ENCODE measurements at places on chromosomes 6 and 20. TPM values are rescaled to one million over a fixed set of nuclear protein-coding genes. Genes with fewer than 3 reads are reported as not detected.

ELMO2 gene
- total RNA-seq, result 39.7 TPM

VIP gene
- not detected for total RNA-seq

ABHD16B gene
- not detected for total RNA-seq

FERMT1 gene
- total RNA-seq, result 17.8 TPM

SCUBE3 gene
- total RNA-seq, result 1.0 TPM

NINL gene
- 30.0 TPM for total RNA-seq

DNA sequence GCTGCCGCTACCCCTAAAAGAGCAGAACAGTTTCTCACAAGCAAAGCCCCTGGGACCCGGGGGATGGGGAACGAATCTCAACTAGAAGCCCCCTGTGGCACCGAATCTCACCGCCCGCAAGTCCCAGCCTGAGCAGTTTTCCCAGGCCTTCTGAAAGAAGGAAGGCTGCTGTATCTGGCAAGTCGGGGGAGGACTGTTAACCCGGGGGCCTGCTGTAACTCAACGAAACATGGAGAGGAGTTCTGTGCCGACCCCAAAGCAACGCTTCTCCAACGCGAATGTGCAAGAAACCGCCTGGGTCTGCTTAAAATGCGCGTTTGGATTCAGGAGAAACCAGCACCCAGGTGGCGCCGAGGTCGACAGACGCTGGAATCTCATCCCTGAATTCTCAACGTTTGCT lies 34.2 kb downstream of the DLL1 start:
- no peak overlapping the region for H3K27ac ChIP-seq
- no peaks in the 10 kb centered on the region for H3K36me3 ChIP-seq
- no peak overlapping the region for H3K4me3 ChIP-seq

- peaks cover 4% of the 10 kb centered on the region for H3K27me3 ChIP-seq
- no peaks in the 10 kb centered on the region for H3K36me3 ChIP-seq
- H3K27ac ChIP-seq, result no peak overlapping the region
- peaks cover 2% of the 10 kb centered on the region for H3K4me1 ChIP-seq
- DNase-seq, result no peak
These were observed 36.9 kb upstream of the BLCAP start for GRCh38 chr20:37564388-37565133.

DNA sequence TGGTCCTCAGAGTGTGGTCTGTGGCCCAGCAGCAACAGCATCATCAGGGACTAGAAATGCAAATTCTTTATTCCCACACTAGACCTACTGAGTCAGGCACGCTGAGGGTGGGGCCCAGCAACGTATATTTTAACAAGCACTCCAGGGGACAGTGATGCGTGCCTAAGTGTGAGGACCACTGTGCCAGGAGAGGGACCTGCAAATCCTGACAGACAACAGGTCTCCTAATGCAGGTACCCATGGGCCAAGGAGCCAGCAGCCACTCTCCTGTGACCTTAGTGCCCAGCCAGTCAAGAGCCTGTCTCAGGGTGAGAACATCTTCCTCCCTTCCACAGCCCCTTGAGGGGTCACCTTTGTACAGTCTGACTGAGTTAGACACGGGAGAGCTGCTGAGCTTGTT lies 8.0 kb upstream of the MYLK2 start:
- no peak for DNase-seq
- H3K36me3 ChIP-seq, result no peaks in the 10 kb centered on the region
- H3K4me1 ChIP-seq, result peaks cover 8% of the 10 kb centered on the region
- H3K4me3 ChIP-seq, result no peak overlapping the region
- no peak overlapping the region for H3K27ac ChIP-seq

DNA sequence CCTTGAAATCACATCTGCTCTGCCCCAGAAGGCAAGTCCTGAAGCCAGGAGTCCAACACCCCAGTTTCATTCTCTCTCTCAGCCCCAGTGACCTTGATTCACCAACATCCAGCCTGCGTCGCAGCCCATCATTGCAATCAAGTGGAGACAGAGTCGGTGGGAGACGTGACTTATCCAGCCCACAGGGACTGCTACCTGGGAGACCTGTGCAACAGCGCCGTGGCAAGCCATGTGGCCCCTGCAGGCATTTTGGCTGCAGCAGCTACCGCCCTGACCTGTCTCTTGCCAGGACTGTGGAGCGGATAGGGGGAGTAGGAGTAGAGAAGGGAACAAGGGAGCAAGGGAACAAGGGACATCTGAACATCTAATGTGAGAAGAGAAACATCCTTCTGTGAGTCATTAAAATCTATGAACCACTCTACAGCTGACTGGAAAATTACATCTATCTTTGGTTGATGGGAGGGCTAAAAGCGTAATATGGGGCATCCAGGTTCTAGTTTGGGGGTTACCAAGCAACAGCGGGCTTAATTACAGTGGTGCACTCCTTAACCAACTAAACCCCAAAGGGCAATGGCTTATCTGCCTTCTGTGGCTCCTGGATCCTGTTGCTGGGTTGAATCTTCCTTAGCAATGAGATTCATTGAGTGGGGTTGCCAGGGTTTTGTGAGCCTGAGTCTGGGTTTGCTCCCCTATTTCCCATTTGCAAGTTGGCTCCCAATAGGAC lies 2.5 kb downstream of the LY6G6D start:
- no peaks in the 10 kb centered on the region for H3K36me3 ChIP-seq
- no peaks in the 10 kb centered on the region for H3K27me3 ChIP-seq
- H3K4me3 ChIP-seq, result no peak overlapping the region
- DNase-seq, result no peak
- H3K27ac ChIP-seq, result no peak overlapping the region
- peaks cover 26% of the 10 kb centered on the region for H3K4me1 ChIP-seq

DNA sequence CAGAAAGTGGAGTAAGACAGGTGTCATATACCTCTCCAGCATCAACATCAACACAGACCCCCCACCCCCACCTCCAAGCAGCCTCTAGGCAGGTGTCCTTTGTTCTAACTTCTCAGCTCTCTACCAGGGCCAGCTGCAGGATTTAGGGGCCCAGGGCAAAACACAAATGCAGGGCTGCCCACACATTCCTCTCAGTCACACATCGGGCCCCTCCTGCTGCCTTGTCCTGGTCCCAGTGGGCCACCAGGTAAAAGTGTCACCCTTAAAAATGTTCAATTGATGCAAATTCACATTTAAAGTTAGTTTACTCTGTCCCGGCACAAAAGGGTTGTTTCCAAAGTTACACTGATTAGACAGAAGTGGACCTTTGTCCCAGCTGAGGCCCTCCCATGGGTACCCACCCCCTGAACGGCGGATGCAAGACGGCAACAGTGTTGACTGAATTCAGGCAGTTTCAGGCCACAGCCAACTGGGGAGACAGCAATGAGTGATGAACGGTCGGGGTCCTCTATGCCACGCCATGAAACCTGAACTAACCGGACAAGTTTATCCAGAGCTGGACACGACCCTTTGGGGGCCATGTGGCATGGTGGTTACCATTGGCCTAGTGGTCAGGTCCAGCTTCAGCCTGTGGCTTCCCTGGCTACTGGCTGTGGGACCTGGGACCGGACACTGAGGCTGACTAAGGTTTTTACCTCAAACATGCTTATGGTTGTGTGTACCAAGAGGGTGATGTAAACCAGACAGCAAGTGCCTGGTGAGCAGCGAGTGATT lies 52.2 kb upstream of the UNC93A start:
- peaks cover 29% of the 10 kb centered on the region for H3K36me3 ChIP-seq
- H3K4me1 ChIP-seq, result peaks cover 27% of the 10 kb centered on the region
- no peak for DNase-seq
- H3K4me3 ChIP-seq, result no peak overlapping the region

DNA sequence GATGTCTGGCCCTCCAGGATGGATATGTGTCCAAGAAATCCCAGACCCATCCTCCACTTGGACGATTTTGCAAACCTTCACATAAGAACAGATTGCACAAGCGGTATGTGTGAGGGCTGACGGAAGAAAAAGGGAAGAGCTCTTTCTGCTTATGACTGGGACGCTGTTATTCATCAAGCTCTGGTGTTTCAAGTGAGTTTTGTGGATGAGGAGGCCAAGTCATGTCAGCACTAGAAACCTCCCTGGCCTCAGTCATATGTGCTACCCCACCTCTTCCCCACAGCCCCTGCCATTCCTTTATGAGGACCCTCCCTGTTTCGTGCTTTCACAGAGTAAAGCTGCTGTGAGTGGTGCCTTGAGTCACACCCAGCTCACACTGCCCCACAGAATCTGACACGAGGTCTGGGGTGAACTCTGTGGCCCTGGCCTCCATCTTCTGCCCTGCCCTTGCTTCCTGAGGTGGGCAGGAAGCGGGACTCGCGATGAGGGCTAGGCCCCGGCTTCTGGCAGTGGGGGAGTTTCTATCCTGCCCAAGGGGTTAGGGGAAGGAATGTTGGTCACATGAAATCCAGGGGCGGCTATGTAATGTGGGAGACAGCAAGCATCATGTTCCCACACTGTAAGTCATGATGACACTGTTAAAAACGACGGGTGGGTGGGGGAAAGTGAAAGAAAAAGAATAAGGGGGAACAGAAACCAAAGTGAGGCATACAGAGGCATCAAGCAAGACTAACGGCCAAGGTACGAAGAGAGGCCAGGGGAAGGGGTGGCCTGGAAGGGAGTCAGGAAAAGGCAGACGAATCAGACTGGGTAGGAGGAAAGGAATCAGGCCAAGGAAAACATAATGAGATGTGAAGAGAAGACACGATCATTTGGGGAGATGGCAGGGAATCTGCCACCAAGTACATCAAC lies 78.1 kb downstream of the PRDM1 start:
- H3K27me3 ChIP-seq, result no peaks in the 10 kb centered on the region
- no peak for DNase-seq
- H3K4me1 ChIP-seq, result peaks cover 10% of the 10 kb centered on the region
- no peaks in the 10 kb centered on the region for H3K36me3 ChIP-seq
- H3K4me3 ChIP-seq, result no peak overlapping the region
